ENCODE measurements at places on chromosomes 13 and 19.

DNA sequence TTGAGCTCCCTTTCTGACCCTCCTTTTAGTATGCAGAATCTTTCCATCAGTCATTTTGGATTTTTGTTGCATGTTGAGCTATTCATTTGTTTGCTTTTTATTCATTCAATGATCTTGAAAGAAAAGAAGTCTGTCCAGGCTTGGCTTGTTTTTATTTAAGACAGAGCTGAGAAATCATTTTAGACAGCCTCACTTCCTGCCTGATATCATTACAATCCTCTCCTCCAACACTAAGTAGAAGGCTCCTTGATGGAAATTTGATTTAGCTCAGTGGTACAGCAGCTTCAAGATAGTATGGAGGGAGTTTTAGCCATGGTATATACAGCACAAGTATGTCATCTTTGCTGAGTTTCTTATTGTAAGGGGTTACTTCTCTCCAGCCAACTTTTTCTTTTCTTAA is 28.4 kb downstream of the MBNL2 start:
- DNase-seq: no peak

DNA sequence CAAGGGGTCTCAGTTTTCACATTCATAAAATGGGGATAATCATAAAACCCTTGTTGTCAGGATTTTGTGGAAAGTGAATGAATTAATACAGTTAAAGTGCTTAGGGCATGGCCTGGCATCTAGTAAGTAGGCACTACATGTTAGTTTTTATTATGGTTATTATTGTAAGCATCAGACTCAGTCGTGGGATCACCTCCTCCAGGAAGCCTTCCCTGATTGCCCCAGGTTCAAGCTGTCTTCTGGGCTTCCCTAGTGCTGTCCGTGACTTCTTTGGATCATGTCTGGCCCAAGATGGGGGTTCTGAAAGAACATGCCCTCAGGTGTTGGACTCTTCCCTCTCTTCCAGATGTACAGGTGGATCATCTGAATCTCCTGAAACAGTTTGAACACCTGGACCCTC is 10.7 kb downstream of the NUCB1 start:
- no peak for DNase-seq

DNA sequence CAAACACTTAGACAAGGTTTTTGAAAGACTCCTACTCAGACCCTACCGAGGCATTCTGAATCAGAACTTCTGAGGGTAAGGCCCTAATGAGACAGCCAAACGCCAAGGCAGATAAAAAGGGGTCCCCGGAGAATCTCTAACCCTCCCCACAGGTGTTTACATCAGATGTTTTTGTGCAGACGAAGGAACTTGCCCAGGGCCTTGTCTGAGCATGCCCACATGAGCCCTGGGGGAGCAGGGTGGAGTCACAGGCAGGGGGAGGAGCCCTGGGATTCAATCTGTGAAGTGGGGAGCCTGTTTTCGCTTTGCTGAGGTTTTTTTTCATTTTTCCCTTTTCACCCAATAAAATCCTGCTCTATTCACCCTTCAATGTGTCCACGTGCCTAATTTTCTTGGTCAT is 61.6 kb upstream of the MED4 start:
- peak; percentile 51 for DNase-seq

DNA sequence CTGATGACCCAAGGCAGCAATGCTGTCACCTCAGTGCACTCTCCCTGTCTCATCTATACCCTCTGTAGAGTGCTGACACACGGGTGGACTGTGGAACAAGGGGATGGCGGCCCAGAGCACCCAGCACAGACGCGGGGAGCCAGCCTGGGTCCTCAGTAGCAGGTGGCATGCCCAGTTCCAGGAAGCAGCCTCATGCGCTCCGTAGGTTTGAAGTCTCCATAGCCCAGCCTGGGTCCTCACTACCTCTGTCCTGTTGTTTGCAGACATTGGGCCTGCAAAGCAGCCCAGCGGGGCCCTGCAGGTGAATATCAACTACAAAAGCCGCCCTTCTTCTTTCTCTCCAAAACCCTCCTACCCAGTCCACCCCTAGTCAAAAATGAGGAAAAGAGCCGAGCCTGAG is 5.0 kb upstream of the SLC7A9 start:
- no peak for DNase-seq

DNA sequence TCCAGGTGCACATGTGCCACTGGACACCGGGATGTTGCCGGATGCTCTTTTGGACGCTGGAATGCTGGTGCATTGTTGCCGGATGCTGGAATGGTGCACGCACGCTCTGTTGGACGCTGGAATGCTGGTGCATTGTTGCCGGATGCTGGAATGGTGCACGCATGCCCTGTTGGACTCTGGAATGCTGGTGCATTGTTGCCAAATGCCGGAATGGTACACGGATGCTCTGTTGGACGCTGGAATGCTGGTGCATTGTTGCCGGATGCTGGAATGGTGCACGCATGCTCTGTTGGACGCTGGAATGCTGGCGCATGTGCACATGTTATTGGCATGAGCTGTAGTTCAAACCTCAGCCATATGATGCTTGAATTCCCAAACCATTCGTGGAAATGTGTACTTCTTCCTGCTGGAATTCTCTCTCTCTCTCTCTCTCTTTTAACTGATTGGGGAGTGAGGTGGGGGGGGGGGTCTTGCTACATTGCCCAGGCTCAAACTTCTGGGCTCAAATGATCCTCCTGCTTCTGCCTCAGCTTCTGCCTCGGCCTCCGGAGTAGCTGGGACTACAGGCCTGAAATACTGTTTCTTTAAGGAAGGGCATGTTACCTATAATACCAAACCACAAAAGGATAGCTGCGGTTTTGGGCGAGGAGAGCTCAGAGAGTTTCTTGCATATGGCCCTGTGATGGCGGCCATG is 1.2 kb upstream of the MCF2L start:
- DNase-seq: no peak

DNA sequence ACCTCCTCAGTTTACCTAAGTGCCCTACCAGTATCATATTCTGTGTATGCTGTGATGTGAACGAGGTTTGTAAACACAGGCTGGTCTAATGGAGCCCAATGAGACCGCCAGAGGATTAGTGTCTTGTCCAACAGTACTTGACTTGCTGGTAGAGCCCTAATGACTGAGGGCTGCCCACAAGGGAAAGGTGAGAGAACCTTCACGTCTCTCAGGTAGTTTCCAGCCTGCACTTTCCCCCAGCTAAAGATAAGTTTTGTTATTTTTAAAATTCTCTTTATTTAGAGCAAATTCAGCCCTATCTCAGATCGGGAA is 498 bp upstream of the RBM26 start:
- no peak for DNase-seq

DNA sequence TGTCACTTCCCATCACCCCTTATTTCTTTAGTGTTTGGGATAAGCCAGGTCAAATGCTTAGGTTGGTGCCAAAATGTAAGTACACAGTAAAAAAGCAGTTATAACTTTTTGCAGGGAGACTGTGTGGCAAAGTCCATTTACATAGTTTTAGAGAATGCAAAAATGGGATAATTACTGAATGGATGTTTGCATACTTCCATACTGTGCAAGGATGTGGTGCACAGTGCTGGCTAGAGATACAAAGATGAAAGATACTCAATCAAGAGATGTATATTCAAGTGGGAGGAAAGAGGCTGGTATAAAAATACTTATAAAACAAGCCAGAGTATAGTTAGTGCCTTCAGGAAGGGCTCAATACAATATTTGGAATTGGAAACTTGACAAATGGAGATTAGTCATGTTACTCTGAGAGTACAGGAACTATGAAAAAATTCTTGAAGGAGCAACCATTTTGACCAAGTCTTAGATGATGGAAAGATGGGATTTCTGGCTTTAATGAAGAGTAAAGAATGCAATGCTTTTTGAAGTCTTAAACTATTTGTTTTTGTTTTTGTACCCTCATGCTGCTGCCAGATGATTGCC is 8.0 kb downstream of the PDS5B start:
- no peak for DNase-seq

Data from stimulated activated CD4-positive, alpha-beta T cell treated with anti-CD3 and anti-CD28 coated beads, Interleukin-1b, Interleukin-23, amount 100 ng/mL, for 1 hour (primary cell).